G401 (cell line): ENCODE measurements at places on chromosomes 5 and 9. TPM values are rescaled to one million over a fixed set of nuclear protein-coding genes. Genes with fewer than 3 reads are reported as not detected.
A peak's percentile ranks its signal among the peaks of the same experiment; 100 is the strongest.

DNA sequence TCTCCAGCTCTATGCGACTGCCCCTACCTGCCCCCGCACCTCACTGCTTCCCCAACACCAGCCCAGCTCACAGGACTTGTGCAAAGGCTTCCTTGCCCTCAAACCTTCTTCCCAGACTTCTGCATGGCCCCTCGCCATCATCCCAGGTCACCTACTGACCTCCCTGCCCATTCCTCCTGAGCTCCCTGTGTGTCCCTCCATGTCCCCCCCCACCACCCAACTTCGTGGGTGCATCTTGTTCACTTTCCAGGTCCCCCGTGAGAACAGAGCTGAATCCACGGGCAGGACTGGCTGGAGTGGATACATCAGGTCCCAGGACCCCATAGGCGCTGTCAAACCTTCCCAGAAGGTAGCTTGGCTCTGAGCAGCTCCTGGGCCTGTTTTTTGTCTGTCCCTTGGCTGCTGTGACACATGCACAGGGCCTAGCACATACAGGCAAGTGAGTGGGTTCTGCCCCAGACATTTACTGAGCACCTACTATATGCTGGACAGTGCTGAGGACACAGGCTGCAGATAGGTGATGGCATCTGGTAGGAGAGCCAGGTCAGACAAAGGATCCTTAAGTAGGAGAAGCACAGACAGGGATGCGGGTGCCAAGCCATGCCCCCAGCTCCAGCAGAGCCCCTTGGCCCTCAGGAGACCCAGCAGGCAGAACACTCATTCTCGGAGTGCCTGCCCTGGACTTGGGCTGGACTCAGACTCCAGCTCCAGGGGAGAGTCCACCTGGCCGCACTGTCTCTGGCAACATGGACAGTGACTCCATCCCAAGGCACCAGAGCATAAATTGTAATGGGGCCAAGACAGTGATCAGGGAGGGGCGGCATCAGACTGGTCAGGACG lies 15.0 kb downstream of the NINJ1 start:
- peak; percentile 61 for DNase-seq

DNA sequence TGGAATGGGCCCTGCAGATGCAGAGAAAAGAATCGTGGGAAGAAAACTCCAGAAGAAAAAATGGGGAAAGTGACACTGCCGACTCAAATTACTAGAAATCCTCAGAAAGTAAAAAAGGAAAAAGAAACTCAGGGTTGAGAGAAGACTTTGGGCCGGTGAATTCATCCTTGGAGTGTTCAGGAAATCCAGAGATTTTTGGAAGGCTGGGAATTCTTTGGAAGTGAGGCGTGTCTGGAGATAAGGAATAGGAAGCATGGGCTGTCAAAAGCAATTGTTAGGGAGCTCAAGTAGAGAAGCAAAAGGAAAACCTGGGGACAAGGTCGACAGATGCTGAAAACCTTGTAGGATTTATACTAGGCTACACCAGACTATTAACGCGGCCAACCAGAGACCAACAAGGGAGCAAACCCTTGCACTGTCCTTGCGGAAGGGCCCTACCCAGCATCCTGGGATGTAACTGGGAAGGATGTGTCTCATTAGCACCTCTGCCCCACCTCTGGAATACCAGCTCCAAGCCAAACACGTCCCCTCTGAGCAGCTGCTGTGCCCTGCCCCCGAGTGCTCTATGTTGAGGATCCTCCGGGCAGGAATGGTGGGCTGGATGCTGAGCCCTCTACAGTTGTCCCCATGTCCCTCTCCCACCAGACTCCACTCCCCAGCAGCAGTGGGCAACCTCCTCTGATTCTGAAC lies 11.6 kb downstream of the DAB2IP start:
- DNase-seq: no peak

DNA sequence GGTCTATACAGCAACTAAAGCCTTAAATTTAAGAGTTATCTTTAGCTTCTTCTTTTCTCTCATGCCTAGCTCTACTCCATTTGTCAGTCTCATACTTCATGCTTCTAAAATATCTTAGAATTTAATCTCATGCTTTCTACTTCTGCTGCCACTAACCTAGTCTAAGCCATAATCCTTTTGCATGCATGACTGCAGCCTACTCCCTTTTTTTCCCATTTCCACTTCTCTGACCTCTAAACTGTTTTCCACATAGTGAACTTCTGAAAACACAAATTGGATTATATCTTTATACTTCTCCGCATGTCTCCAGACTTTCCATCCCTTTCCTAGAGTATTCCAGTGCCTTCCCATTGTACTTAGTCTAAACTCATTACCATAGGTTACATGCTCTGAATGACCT lies 193.0 kb downstream of the XRCC4 start:
- DNase-seq: no peak

DNA sequence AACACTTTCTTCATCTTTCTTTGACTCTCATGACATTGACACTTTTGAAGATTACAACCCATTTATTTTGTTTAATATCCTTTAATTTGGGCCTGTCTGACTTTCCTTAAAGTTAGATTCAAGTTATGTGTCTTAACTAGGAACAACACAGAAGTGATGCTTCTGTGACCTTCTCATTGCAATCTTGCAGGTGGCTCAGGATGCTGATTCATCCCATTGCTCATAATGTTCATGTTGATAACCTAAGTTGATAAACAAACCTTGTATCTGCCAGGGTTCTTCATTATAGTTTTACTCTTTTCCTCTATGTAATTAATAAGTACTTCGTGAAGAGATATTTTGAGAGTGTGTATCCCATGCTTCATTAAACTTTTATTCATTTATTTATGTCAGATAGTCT lies 107.2 kb upstream of the SHB start:
- DNase-seq: no peak

DNA sequence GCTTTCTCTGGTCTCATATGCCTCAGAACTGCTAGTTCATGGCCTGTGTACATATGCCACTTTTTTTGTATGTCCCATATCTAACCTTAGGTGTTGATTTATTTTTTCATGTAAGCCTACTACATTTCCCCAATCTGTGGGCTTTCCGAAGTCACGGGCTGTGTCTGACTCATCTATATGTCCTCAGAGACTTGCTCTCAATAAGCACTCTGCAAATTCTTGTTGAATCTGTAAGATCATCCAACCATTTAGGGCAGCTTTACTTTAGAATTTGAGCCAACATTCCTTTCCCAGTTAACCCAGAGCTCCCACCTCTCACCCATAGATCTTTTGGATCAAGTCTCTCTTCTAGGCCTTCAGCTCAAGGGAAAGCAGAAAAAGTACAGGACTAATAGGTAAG lies 263.4 kb downstream of the SEC61B start:
- DNase-seq: no peak

PCDHGC5 gene
- 0.14 and 0.18 TPM in 2 replicates for total RNA-seq

GRCh38 chr5:133697536-133698258 lies 85.4 kb upstream of the FSTL4 start:
- no peak for DNase-seq

- no peak for DNase-seq
Measured at GRCh38 chr5:135458921-135459331, 6.8 kb upstream of the TIFAB start.

DNA sequence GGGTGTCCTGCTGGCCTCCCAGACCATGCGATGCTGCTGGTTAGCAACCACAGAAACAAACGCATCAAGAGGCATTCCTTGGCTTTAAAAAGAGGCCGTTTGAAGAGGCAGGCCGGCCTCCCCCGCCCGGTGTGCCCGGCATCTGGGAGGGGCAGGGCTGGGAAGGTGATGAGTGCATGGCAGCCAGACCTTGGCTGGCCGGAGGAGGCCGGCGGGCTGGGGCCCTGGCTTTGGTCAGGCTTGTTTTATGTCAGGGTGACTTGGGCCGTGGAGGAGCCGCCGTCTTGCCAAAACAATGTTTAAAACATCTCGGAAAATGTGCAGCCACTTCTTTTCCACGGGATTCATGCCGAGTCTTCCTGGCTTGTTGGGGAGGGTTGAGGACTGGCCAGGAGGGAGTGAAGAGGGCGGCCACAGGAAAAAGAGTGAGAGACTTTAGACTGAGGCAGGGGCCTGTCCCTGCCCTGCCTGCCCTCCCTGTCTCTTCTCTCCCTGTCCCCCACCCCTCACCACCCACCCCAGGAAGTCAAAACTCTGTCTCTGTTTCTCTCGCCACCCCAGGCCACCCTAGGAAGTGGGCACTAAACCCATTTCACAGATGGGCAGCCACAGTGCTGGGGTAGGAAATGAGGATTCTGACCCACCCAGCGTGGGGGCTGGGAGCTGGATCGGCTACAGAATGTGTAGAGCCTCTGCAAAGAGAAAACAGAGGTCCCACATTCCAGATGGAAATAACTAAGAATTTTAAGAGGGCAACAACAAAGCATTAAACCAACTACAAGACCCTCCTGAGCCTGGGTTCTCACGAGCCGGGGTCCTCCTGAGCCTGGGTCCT lies 143.0 kb downstream of the RXRA start:
- no peak for DNase-seq

DNA sequence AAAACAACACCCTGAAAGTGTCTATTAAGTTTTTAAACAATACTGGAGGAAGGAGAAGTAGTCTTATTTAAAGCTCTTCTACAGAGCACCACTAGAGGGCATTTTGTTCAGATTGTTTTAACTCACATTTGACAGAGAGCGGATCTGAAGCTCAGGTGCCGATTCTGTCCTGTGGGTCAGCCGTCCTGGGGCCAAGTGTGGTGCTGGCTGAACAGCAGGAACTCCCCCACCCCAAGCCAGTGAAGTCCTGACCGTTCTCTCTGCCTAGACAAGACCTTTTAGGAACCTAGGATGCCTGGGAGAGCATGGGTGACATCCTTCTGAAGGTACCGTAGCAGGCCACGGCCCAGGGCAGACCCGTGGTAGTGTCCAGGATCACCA lies 3.9 kb downstream of the EXOC3 start:
- peak; percentile 52 for DNase-seq

DNA sequence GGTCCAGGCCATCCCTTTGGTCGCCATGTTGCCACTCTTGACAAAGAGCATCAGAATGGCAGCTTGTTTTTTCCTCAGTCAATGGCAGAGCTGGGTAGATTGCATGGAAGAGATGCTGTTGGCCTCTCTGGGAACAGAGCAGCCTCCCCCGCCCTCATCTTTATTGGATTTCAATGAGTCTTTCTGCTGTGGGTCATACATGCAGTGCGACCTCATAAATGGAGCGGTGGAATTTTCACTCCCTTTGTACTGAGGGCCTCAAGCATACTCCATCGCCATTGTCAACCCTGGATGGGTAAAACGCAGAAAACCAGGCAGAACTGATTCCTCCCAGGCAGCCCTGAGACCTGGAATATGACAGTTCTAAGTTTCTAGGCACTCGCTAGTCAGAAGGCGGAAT lies 71.8 kb downstream of the ZNF618 start:
- no peak for DNase-seq

DCAF12 gene
- 35.1 and 50.6 TPM in 2 replicates for total RNA-seq

DNA sequence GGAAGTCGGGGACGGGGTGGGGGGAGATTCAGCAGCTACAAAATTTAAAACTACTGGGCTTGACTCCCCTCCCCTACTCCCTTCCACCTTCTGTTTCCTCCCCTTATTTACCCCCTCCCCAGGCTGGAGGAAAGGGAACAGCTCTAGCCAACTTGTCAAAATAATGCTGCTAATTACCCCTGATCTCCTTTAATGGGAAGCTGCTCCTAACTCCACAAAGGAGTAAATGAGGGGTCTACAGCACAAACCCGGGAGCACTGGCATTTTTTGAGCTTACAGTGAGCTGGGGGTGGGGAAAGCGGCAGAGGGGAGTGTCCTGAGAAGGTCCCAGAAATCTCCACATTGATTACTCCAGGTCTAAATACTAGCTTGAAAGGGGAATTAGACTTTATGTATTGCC lies 3.1 kb downstream of the PTCH1 start:
- no peak for DNase-seq

GRCh38 chr5:120605325-120606079 lies 141.4 kb downstream of the PRR16 start:
- DNase-seq: no peak

- DNase-seq: no peak
Measured at GRCh38 chr5:22780756-22781155, 72.4 kb downstream of the CDH12 start.

DNA sequence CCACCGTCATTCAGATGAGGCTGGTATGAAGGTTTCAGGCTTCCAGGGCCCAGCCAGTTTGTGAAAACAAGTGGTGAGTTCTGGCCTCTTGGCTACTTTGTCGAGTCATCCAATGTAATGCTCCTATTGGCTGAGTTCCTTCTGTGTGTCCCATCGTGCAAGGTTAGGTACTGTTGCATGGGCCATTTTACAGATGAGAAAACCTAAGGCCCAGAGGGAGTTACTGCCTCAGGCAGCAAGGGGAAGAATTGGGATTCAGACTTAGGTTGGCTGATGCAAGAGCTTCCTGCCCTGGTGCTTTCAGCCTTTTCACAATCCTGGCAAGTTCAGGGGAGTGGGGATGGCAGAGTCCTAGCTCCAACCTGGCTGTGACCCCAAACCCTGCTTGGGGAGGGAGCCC lies 17.4 kb upstream of the PITX1 start:
- DNase-seq: no peak

DNA sequence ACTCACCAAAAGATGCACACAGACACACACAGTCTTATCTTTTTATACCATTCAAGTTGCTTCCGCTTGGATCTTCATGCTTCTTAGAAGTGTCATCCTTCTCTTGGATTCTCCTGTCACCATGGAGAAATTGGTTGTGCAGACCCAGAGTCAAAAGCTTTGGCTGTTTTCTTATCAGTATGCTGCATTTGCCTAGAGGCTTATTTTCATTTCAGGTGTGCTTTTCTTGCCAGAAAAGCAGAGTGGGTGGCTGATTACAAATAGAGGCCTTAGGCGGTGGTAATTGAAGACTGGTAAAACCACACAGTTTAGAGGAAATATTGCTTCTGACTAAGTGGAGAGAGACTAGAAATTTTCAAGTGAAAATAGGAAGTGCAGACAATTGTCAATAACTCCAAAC lies 70.2 kb upstream of the TLE4 start:
- no peak for DNase-seq

DNA sequence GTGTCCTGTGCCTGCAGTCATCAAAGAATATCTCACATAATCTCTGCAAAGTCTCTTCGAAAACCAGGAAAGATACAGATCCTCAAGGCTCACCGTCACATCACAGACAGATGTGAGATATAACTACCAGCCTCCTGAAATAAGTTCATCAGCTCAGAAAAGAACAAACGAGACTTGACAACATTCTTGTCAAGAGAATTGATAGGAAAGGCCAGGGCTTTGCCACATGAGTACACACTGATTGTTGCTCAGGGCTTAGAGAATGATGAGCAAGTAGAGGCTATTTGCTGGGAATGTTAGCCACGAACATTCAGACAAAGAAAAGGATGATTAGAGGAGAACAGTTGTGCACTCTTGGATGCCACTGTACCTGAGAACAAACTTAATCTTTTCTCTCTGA lies 535.1 kb downstream of the ELAVL2 start:
- DNase-seq: no peak

- DNase-seq: no peak
Measured at GRCh38 chr5:83474991-83475390, 3.4 kb downstream of the VCAN start.

DNA sequence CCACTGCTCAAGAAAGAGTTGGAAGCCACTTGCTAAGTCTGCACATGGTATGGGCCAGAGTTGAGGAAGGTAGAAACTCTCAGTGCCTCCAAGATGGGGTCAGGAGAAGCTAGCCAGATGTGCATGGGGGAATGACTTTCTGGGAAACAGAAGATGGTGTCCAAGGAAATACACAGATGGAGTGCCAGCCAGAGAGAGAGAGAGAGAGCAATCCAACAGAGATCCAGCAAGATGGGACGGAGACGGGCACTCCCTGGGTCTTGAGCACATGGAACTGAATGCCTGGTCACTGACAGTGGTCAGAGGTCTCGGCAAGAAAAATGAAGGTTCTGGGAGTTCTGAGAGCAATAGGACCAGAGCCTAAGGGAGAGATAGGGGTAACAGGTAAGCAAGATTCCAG lies 82.1 kb downstream of the SH3TC2 start:
- DNase-seq: no peak

HOMER1 gene
- 27.7 and 28.0 TPM in 2 replicates for total RNA-seq

LMX1B gene
- total RNA-seq: 53.5 and 89.1 TPM in 2 replicates
